ENCODE measurements at places on chromosomes 1 and 21.

DNA sequence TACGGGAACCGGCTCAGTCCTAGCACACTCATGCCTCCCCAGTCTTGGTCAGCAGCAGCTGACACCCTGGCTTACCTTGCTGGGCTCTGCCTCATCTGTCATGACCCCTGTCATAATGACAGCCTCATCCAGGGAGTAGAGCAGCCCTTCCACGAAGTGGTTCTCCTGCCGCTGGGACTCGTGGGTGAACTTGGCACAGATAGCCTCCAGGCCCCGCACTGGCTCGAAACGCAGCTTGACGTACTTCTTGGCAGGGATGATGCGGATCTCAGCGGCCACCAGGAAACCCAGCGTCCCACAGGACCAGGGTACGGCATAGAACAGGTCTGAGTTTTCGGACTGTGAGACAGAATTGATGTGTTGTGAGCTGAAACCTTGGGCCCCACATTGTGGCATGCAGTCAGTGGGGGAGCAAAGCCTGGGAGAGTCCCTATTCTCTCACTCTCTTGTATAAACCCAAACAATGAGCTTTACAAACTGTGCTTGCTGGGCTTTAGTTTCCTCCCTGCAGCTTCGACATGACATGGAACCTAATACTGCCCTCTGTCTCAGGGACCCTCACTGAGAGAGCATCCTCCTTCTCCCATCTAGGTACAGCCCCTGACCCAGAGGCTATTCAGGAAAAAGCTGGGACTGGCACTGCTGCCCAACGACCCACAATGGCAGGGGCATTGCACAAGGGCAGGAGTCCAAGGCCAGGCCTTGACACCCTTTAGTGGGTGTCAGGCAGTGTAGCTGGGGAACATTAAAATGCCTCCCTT lies 15.5 kb downstream of the DHCR24 start:
- DNase-seq, result no peak

DNA sequence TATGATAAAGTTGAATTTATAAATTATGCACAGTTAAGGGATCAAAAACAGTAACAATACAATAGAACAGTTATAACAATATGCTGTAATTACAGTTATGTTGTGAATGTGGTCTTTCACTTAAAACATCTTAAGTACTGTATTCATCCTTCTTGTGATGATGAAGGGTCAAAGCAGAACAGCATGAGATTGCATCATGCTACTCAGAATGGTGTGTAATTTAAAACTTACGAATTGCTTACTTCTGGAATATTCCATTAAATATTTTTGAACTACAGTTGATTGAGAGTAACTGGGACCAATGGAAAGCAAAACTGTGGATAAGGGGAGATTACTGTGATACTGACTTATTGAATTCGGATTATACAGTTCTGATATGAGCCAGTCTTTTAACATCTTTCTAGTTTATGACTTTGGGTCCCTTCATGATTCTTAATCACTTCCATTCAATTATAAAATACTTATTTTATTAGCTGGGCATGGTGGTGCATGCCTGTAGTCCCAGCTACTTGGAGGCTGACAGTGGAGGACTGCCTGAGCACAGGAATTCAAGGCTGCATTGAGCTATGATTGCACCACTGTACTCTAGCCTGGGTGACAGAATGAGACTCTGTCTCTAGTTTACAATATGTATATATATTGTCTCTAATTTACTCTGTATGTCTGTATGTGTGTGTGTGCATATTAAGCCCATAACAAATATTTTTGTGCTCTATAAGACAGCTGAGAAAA lies 43.2 kb downstream of the ATP1B1 start:
- DNase-seq, result no peak

DNA sequence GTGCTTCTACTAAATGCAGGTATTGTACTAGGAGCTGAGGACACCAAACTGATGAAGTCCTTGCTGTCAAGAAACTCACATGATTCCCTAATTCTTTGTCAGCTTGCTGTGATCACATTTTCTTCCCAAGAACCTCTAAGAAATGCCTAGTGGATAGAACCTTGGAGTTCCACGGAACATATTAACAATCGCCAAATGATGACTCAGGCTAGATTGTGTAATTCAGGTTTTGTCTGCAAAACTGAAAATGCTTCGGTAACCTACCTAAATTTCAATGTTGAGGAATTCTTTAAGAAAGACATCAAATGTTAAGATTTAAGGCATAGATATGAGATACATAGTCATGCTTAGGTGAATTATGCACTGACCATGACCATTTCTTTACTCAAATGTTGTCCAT lies 1.7 kb upstream of the GADD45A start:
- DNase-seq, result no peak

DNA sequence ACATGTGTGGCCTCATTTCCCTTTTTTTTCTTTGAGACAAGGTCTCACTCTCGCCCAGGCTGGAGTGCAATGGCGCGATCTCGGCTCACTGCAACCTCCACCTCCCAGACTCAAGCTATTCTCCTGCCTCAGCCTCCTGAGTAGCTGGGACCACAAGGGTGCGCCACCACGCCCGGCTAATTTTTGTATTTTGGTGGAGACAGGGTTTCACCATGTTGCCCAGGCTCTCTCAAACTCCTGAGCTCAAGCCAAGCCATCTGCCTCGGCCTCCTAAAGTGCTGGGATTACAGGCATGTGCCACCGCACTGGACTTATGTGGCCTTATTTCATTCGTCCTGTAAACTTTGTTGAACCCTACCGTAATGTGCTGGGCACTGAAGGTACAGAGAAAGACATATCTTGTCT lies 569 bp upstream of the WARS2 start:
- DNase-seq, result no peak

GRCh38 chr1:161962091-161962887 lies 61.4 kb downstream of the OLFML2B start:
- DNase-seq, result peak; percentile 68

GRCh38 chr1:207268337-207268736 lies 53.1 kb upstream of the CD55 start:
- DNase-seq, result no peak

DNA sequence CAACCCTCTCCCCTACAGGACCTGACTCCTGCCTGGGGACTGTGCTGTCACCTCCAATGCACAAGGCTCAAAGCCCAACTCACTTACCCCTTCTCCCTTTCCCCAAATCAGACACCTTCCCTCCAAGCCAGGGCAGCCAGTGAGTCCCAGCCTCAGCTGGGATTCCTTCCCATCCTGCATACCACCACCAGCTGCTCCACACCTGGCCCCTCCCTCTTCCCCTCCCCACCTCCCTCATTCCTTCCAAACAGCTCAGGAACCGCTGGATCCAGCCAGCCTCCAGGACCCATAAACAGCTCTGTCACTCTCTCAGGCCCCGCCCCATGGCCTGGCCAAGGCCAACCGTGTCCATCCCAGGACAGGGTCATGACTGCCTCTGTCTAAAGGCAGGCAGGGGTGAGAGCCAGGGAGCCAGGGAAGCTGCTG lies 41.4 kb downstream of the ACOT7 start:
- DNase-seq, result no peak

DNA sequence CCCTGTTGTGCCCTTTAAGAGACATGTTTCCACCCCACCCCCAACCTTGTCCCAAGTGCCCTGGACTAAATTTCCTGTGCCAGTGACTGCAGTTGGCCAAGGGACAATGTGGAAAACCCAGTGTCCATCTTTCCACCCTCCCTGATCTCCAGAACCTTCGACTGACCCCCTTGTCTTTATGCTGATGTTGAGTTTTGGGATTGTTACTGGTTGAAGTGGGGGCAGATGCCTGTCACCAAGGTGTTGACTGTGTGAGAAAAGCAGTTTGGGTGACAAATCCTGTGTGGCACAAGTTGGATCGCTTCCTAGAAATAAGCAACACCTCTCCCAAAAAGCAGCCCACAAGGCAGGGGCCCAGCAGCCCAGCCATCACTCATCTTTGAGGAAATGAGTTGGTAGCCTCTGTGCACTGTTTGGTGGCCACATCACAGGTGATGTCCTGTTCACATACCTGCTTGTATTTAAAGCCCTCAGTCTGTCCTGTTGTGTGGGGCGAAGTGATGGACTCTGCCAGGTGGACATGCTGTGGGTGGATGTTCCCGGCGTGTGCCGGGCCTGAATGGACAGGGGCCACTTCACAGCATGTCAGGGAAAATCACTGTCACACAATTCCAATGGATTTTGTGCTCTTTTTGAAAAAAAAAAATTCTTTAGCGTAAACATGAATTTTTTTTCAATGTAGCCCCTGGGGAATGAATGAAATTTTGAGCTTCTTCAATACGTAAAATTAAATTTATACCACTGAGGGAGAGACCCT lies 6.6 kb upstream of the MIIP start:
- no peak for DNase-seq

DNA sequence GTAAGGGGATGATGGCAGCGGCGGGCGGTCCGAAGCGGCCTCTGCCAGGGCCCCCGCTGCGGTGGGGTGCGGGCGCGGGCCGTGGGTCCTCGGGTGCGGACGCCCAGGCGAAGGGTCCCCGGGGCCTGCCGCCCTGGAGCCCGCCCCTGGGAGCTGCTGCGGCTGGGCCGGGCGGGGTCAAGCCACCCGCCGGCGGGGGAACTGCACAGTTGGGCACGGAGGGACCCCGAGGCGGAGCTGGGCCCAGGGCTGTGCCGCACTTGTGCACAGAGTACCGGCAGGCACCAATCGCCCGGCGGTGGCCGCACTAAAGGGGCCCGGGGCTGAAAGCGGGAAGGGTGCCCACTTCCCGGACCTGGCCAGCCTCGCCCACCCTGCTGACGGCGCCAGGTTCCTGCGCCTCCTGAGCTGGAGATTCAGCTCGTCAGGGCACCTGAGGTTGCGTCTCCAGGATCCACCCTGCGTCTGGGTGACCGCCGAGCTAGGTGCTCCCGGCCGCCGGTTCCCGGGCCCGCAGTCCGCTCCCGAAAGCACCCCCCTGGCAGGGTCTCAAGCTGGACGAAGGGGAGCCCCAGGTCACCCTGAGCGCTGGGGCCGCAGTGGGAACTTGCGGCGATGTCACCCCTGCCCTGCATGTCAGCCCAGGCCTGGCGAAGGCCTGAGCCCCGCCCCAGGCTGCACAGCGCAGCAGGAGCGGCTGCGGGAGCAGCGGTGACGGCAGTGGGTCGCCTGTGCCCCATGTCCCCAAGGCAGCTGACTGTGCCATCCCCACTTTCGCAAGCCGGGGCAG lies 56.7 kb upstream of the ETV3 start:
- DNase-seq, result no peak

DNA sequence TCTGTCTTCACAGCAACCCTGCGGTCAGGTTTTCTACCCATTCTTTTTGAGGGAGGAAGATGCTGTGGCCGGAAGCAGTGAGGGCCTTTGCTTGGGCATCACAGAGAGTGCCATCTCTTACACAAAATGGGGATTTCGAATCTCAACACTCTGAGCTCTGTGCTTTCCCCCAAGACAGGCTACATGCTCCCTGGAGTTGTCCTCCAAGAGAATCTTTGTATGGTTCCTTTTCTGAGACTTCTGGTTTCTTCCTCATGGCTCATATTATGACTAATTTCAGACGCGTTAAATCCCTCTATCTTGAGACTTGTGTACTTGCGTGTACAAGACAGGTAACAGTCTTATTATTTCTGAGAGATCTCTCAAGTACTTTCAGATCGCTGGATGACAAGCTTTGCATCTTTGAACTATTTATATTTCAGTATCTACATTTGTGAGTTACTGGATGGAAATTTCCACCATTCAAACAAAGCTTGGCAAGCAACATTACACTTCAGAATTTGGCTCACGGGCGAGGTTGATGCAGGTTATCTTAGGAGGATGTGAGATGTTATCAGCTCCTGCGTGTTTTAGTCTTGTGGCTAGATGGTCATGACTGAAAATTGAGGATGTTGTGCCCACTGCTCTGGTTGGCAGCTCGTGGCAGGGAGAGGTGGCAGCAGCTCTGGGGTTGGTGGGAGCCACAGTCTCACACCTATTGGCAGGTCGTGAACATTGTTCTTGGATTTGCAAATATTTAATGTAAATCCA lies 19.4 kb downstream of the ABCG1 start:
- DNase-seq, result no peak

- DNase-seq, result peak; percentile 6
Observed at GRCh38 chr1:197144570-197145325, 1.7 kb downstream of the ASPM start.

DNA sequence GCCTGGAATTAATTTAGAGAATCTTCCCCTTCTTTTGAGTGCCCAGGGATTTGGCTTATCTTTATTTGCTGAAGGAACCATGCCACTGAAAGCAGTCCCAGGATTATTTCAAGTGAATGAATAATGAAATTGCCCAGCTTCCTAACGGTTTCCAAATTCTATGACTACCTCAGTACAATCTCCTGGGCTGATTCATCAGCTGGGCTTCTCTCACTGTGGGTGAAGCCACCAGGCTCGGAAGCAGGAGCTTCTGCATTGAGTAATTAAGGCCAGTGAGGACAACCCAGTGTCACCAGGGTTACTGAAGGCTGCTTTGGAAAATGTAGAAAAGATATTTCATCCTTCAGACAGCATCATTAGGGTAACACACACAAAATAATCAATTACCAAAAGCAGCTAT lies 169.8 kb downstream of the DAB1 start:
- DNase-seq, result no peak

DNA sequence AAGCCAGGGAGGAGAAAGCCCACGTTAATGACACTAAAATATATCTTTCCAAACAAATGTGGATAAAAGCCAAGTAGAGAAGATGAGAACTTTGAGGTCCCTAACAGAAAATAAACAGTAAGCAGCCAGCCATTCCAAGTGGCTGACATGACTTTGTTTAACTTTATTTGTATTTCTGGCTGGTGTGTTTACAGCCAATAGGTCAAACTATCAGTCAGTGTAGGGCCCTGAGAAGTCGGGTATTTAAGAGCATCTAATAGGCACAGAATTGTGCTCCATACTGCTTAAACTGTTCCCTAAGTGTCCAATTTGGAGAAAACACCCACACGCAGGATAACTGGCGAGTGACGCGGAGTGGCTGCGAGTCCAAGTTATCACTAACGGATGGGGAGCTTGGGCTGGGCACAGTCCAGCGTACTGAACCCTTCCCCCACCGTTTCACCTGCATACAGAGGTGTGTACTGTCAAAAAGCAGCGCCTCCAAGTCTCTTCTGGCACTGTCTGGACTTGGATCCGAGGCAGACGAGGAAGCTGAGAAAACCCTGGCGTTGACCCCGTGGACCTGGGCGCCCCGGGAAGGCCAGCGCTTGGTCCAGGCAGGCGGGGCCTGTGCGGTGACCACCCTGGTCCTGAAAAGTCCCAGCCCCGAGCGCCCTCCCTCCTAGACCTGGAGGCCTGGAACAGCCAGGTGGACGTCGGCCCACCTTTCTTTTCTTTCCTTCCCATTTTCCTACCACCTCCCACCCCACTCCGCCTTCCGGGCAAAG lies 662 bp upstream of the LGALS8 start:
- no peak for DNase-seq

All from GM20000 (cell line).